Inflammatory macrophage (primary cell): ENCODE measurements at places on chromosomes 7 and 10.

DNA sequence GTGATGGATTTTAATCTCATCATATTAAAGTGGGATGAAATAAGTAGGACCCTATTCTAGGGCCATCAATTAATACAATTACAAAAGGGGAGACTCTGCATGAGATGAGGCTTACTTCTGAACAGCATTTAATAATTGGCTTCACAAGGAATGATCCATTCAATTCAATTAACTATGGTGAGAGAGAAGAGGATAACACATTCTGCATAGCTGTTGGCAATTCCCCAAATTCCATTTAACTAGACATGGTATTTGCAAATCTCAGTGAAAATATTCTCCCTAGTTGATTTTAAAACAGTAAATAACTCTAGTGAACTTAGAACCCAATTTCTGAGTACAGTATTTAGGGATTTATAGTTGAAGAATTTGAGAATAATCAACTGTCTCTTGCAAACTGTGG lies 145.3 kb downstream of the NOC3L start:
- DNase-seq, result no peak

DNA sequence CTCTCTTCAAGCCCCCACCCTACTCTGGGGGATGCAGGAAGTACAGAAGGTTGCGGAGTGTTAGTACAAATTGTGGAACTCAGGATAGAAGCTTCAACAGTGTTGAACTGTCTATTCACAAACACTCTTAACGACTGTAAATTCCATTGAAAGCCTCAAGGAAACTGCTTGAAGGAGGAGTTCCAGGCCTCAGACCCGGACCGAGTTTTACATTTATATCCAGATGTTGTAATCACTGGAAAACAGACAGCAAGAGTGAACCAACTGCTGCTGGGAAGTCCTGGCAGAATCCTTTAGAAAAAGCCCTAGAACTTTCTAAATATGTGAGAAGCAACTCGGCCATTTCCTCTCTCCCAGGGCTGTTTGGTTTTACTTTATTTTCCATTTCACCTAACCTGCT lies 84.1 kb upstream of the LRRC18 start:
- no peak for DNase-seq

- DNase-seq, result no peak
These were observed 198.4 kb downstream of the DIP2C start for GRCh38 chr10:490891-491571.

GRCh38 chr10:71739358-71739900 lies 19.9 kb upstream of the C10orf105 start:
- peak; percentile 42 for DNase-seq
